Central memory CD8-positive, alpha-beta T cell (primary cell): ENCODE measurements at places on chromosomes 13 and 19.

DNA sequence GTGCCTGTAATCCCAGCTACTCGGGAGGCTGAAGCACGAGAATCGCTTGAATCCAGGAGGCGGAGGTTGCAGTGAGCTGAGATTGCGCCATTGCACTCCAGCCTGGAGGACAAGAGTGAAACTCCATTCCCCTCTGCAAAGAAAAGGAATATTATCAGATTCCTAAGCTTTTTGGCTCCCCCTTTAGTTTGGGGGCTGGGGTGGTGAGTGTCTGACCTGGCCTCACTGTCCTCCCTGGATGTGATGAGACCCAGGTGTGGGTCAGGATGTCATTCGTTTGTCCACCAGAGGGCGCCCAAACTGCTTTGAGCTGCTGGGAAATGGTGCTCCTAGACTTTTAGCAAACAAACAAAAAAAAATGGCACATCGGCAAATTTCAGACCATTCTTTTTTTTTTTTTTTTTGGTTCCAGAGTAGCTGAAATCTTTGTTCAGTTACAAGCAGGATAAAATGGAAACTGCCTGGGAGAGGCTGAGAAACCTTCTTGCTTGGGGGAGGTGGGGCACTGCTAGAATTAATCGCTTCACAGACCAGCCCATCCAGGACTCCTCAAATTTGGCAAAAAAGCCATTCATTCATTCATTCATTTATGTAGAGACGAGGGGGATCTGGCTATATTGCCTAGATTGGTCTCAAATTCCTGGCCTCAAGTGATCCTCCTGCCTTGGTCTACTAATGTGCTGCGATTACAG, 29.4 kb downstream of the SPC24 start:
- peaks cover 66% of the 10 kb centered on the region for H3K36me3 ChIP-seq
- H3K4me3 ChIP-seq: no peak overlapping the region
- peaks cover 5% of the 10 kb centered on the region for H3K4me1 ChIP-seq
- H3K27ac ChIP-seq: no peak overlapping the region
- no peaks in the 10 kb centered on the region for H3K27me3 ChIP-seq
- DNase-seq: peak; percentile 48

DNA sequence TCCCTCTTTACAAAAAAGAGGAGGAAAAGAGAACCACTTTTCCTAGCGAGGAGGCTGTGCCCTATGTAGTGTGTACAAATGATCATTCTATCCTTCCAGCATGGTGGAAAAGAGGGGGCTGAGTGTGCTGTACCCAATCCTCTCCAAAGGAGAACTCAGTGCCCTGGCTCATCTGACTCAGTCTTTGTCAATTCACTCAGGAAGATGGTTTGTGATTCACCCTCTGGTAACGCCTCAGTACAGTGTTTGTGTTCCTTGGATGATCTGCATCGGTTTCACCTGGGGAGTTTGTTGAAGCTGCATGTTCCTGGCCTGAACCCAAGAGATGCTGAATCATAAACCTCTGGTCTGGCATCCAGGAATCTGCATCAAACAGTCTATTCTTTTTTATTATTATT, 18.3 kb upstream of the ENOX1 start:
- no peak overlapping the region for H3K4me3 ChIP-seq
- no peak overlapping the region for H3K27ac ChIP-seq
- peaks cover 12% of the 10 kb centered on the region for H3K27me3 ChIP-seq
- H3K4me1 ChIP-seq: no peaks in the 10 kb centered on the region
- no peak for DNase-seq
- H3K36me3 ChIP-seq: peaks cover 1% of the 10 kb centered on the region

GRCh38 chr19:20928371-20928770, 5.3 kb downstream of the ZNF85 start:
- no peak for DNase-seq
- no peak overlapping the region for H3K4me3 ChIP-seq
- H3K27ac ChIP-seq: no peak overlapping the region
- H3K4me1 ChIP-seq: peaks cover 6% of the 10 kb centered on the region
- peaks cover 3% of the 10 kb centered on the region for H3K36me3 ChIP-seq

- H3K4me1 ChIP-seq: peaks cover 49% of the 10 kb centered on the region
- peak; percentile 25 for DNase-seq
- peak overlapping the region; percentile 67 for H3K4me3 ChIP-seq
- peak overlapping the region; percentile 90 for H3K27ac ChIP-seq
Observed at GRCh38 chr13:50365408-50366391, 350.5 kb downstream of the KCNRG start.

GRCh38 chr19:16263141-16263761, 61.4 kb upstream of the KLF2 start:
- peaks cover 60% of the 10 kb centered on the region for H3K4me1 ChIP-seq
- DNase-seq: no peak
- no peak overlapping the region for H3K4me3 ChIP-seq
- H3K27ac ChIP-seq: peak overlapping the region; percentile 90

- peaks cover 26% of the 10 kb centered on the region for H3K36me3 ChIP-seq
- peak; percentile 65 for DNase-seq
- peak overlapping the region; percentile 99 for H3K27ac ChIP-seq
Observed at GRCh38 chr19:43755256-43755801, 567 bp upstream of the SMG9 start.

GRCh38 chr13:37617173-37617572, 18.6 kb upstream of the POSTN start:
- no peaks in the 10 kb centered on the region for H3K36me3 ChIP-seq
- no peaks in the 10 kb centered on the region for H3K4me1 ChIP-seq
- no peaks in the 10 kb centered on the region for H3K27me3 ChIP-seq
- H3K4me3 ChIP-seq: no peak overlapping the region
- no peak overlapping the region for H3K27ac ChIP-seq

DNA sequence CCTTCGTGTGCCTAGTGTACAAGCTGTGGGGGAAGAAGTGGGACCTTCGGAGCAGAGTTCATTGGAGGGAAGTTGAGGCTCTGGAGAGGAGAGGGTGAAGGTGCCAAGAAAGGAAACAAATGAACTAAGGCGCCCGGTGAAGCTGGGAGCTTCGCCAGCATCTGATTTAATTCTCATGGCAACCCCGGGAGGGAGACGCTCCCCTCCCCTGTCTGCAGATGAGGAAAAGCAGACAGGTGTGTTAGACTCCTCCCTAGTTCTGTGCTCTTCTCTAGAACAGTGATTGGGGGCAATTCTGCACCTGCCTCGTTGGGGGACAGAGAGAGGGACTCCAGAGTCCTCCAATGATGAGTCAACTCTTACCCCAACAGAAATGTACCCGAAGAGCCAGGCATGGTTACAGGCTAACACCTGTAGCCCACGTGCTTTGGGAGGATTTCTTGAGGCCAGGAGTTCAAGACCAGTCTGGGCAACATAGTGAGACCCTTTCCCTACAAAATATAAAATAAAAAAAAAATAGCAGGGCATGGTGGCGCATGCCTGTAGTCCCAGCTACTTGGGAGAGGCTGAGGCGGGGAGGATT, 4.2 kb downstream of the SSC5D start:
- no peak overlapping the region for H3K4me3 ChIP-seq
- no peaks in the 10 kb centered on the region for H3K4me1 ChIP-seq
- peaks cover 18% of the 10 kb centered on the region for H3K27me3 ChIP-seq
- DNase-seq: no peak
- H3K27ac ChIP-seq: no peak overlapping the region

- H3K4me3 ChIP-seq: no peak overlapping the region
- no peaks in the 10 kb centered on the region for H3K27me3 ChIP-seq
- H3K27ac ChIP-seq: no peak overlapping the region
- H3K36me3 ChIP-seq: peaks cover 2% of the 10 kb centered on the region
- H3K4me1 ChIP-seq: peaks cover 13% of the 10 kb centered on the region
- DNase-seq: no peak
Observed at GRCh38 chr13:43876366-43876765, 3.2 kb downstream of the CCDC122 start.

DNA sequence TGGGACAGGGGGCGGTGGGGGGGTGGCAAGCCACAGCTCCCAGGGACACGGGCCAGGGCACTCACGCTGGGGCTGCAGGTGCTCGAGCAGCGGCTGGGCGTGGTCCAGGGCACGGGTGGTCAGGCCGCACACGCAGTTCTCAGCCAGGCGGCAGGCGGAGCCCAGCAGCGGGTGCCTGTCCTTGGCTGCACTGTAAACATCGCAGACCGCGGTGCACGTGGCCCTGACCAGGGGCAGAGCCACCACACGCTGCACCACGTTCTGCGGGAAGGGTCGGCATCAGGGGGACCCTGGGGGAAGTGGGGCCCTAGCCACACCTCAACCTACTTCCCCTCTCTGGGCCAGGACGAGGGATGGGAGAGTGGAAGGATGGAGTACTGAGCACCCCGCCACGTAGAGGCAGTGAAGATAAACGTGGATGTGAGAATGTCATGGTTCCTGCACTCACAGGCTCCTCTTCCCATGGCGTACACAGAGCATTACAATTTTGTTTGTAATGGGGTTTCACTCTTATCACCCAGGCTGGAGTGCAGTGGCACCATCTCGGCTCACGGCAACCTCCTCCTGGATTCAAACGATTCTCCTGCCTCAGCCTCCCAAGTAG, 3.4 kb downstream of the PLIN5 start:
- H3K4me3 ChIP-seq: no peak overlapping the region
- peaks cover 2% of the 10 kb centered on the region for H3K36me3 ChIP-seq
- H3K4me1 ChIP-seq: no peaks in the 10 kb centered on the region
- H3K27me3 ChIP-seq: peaks cover 10% of the 10 kb centered on the region
- no peak for DNase-seq

DNA sequence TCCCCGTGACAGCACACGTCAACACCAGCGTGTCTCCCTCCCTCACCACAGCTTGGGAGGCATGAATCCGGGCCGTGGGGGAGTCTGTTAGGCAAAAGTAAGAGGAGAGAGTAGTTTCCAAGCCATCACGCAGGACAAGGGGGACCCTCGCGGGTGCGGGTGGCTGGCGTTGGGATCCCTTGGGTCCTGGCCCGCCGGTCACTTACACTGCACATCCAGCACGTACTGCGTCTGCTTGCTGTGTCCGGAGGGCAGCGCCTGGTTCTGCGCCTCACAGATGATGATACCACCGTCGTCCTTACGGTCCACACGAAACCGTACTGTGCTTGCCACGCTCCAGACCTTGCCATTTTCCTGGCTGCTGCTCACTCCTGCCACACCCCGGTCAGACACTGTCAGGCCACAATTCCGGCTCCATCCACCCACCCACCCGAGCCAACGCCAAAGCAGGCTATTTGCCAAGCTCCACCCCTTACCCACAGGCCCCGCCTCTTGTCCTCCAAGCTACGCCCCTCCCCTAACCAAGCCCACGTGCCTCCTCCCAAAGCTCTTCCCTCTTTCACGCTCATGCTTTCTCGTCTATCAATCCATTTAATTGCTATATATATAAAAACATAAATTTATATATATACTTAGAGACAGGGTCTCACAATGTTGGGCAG, 6.6 kb upstream of the ZNF428 start:
- H3K27ac ChIP-seq: no peak overlapping the region
- no peak for DNase-seq
- H3K4me3 ChIP-seq: no peak overlapping the region
- peaks cover 18% of the 10 kb centered on the region for H3K27me3 ChIP-seq

DNA sequence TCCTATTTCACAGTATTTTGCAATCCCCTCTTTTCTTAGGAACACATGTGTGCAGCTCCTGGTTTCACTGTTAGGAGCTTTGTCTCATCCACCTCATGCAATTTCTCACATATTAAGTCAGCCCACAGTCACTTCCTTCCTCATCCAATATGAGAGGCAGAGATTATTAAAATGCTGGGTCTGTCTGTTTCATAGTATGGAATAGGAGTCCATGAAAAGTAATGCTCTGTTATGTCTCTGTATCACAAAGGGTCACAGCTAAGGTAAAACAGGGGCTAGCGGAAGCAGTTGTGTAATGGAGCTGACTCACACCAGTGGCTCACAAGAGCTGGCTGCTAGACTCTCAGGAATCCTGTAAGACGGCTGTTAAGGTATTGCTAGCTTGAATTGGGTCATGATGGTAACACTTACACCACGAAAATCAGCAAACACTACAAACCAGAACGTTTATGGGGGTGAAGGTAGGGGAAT, 216.5 kb downstream of the EFNB2 start:
- H3K27ac ChIP-seq: no peak overlapping the region
- H3K27me3 ChIP-seq: no peaks in the 10 kb centered on the region
- H3K36me3 ChIP-seq: no peaks in the 10 kb centered on the region
- no peaks in the 10 kb centered on the region for H3K4me1 ChIP-seq

DNA sequence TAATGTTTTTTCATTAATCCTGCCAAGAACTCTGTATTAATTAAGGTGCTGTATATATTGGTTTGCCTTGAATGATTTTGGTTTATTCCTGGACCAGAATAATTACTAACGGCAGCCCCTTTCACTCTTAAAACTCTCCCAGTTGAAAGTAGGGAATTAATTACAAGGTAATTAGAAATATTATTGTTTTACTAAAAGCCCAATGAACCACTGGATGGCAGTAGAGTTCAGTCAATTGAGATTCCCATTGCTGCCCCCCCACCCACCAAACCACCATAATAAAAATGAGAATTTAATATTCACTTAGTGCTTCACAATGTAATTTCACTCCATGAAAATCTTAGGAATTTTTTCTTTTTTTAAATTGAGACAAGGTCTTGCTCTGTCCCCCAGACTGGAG, 13.7 kb downstream of the WBP4 start:
- H3K27ac ChIP-seq: no peak overlapping the region
- H3K36me3 ChIP-seq: peaks cover 46% of the 10 kb centered on the region
- DNase-seq: no peak
- H3K27me3 ChIP-seq: no peaks in the 10 kb centered on the region
- no peaks in the 10 kb centered on the region for H3K4me1 ChIP-seq

- H3K27ac ChIP-seq: no peak overlapping the region
- H3K27me3 ChIP-seq: no peaks in the 10 kb centered on the region
- no peaks in the 10 kb centered on the region for H3K36me3 ChIP-seq
- no peak for DNase-seq
- no peaks in the 10 kb centered on the region for H3K4me1 ChIP-seq
Observed at GRCh38 chr13:109199280-109199679, 569.9 kb downstream of the MYO16 start.

DNA sequence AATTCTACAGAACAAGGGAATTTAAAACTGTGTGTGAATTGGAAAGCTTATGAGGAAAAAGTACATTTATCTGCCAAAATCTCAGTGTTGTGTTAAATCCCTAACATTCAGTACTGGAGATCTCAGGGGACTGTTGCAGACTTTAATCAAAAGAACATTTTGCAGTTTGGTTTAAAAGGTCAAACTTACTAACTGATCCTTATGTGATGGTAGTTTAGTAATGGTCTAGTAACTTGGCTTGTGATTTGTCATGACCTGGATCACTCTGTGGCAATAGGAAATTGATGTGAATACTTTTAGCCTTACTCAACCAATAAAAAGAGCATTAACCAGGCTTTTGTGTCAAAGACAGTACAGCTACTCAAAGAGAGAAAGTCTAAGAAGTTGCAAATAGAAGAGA, 862.1 kb upstream of the MIR17HG start:
- H3K4me3 ChIP-seq: no peak overlapping the region
- no peaks in the 10 kb centered on the region for H3K27me3 ChIP-seq
